ENCODE measurements at places on chromosomes 12 and 14.

DNA sequence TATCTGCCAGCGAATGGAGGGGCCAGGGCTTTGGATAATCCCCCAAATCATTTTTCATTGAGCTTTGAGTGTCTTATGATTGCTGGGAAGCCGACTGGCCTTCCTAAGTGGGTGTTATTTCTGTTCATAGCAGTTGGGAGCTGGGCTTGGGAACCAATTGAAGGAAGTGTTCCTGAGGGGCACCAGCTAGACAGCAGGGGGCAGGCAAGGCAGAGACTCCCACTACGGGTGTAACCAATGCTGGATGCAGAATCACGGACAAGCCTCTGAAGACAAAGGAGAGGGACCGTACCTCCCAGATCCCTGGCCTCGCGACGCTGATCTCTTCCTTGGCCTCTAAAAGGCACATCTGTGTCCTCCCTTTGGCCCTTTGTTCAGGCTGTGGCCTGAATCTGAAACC, 149.0 kb upstream of the PRMT8 start:
- peak; percentile 28 for DNase-seq

GRCh38 chr12:592024-592505, 71.2 kb downstream of the NINJ2 start:
- no peak for DNase-seq

- DNase-seq: no peak
These were observed 11.5 kb downstream of the FUT8 start for GRCh38 chr14:65423982-65424381.

DNA sequence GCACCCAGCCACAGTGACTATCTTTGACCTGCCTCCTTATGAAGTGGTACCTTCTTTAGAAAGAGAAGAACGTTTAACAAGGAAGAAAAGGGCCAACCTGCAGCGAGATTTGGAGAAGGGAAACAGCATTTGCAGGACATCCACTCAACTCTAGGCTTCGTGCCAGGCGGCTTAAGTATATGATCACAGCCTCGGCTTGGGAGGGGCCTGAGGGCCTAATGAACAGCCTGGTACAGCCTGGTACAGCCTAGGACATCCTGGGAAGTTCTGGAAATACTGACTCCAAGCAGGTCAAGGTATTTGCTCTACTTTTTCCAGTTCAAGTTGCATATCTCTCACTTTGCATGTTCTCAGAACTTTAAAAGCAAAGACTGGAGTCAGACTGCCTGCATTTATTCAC, 16.1 kb downstream of the HCAR2 start:
- peak; percentile 21 for DNase-seq

DNA sequence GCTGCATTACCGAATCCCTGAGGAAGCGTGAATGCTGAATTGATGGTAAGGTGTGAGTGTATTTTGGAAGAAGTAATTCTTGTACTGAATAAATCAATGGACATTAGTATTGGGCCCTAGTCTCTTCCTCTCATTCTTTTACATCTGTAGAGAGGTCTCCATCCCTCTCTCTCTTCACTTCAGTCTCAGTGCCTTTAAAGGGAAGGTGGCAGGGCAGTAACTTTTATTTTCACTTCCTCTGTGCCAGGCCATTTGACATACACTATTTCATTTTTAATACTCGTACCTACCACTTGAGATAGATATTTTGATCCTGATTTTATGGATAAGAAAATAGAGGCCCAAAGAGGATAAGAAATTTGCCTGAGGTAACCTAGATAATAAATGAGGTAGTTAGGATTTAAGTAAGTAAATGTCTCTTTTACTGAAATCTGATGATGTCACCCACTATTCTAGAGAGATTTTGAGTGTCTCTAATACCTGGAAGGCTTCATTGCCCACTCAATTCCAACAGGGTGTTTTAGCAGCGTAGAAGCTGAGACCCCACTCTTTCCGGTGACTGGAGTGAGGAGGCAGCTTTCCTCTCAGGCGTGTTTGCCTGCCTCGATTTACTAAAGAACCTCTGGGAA, 177.9 kb upstream of the PRICKLE1 start:
- DNase-seq: no peak

- peak; percentile 27 for DNase-seq
These were observed 12.8 kb downstream of the ZFHX2 start for GRCh38 chr14:23538785-23539184.

- peak; percentile 84 for DNase-seq
These were observed 29.4 kb upstream of the ETFBKMT start for GRCh38 chr12:31629756-31630732.

All from fibroblast of the aortic adventitia (primary cell).